Lung (tissue), 17 donors: ENCODE measurements at places on chromosomes 5 and 9. TPM values are rescaled to one million over a fixed set of nuclear protein-coding genes. Genes with fewer than 3 reads are reported as not detected.

DNA sequence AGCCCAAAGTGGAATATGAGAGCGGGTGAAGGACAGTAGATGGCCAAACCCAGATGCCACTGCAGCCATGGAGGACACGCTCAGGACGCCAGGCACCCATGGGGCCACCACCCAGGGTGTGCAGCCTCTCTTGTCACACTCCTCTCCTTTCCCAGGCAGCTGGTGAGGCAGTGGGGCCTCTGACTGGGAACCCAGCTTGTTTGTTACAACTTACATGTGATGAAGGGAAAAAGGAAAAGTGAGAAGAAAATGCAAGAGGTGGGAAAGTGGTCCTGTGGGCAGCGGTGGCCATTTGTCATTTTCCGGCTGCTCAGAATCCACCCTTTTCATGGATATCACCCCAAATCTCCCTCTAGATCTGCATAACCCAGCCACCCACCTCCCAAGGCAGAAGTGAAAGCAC, 62.7 kb upstream of the UNC5A start:
- no peak for DNase-seq

DNA sequence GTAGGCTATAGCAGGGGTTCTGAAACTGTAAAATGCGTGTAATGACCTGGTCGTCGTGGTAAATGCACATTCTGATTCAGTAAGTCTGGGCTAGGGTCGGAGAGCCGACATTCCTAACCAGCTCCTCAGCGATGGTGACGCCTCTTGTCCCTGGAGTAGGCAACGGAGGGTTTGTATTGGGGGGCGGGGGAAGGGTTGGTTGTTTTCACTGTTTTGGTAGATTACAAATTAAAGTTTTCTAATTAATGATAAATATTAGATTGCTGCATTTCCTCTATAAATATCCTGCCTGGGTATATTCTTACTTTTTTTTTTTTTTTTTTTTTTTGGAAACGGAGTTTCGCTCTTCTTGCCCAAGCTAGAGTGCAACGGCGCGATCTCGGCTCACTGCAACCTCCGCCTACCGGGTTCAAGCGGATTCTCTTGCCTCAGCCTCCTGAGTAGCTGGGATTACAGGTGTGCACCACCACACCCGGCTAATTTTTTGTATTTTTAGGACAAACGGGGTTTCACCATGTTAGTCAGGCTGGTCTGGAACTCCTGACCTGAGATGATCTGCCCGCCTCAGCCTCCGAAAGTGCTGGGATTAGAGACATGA, 566 bp upstream of the ALDH7A1 start:
- DNase-seq, result no peak

DNA sequence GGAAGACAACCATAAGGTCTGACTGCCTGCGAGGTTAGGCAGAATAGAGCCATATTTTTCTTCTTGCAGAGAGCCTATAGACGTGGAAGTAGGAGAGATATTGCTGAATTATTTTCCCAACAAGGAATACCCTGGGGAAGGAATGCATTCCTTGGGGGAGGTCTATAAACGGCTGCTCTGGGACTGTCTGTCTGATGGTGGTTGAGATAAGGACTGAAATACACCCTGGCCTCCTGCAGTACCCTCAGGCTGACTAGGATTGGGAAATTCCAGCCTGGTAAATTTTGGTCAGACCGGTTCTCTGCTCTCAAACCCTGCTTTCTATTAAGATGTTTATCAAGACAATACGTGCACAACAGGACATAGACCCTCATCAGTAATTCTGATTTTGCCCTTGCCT, 617.5 kb upstream of the GRIN3A start:
- no peak for DNase-seq

- no peak for DNase-seq
These were observed 61.8 kb downstream of the C9 start for GRCh38 chr5:39302472-39302871.

DNA sequence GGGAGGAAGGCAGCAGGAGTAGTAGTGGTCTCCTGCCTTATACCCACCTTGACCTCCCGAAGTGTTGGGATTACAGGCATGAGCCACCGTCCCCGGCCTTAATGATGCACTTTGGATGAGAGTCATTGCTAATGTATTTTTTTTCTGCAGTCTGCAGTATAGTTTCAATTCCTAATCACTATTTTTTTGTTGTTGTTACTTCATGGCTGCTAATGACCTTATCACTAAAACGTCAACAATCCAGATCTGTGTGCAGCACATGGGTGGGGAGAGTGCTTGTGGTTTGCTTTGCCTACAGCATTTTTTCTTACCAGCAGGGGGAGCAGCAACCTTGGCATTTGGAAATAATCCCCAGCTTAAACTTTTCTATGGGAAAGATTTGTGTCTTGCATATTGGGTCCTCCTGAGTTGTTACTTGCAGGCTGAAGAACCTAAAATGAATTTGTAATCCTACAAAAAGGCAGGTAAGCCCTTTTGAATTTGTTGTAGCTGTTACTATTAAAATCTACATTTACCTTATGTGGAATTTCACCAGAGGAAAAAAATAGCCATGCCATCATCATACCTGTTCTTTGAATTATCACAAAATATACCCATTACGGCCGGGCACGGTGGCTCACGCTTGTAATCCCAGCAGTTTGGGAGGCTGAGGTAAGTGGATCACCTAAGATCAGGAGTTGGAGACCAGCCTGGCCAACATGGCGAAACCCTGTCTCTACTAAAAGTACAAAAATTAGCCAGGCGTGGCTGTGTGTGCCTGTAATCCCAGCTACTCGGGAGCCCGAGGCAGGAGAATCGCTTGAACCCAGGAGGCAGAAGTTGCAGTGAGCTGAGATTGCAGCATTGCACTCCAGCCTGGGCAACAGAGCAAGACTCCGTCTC, 6.3 kb upstream of the MED7 start:
- peak; percentile 65 for DNase-seq

DNA sequence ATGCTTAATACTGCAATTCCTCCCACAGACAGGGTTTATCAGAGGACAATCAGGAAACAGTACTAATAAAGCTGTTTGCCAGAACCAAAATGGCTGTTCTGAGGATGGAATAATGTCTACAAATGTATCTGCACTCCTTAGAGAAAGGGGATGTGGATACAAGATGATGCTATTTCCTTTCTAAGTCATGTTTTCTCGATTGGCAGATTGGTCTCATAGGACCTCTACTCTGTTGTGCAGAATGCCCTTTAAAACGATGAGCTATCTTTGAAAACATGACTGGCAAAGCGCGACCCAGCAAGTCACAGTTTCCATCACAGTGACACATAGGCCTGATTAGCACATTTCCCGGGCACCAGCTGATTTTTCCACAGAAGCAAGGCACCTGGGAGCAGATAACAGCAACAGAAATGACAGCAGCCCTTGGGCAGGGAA, 54.0 kb downstream of the AOPEP start:
- no peak for DNase-seq

- no peak for DNase-seq
These were observed 111.4 kb downstream of the C9orf50 start for GRCh38 chr9:129509533-129509928.

ACTL7A gene
- not detected for total RNA-seq

IL13 gene
- total RNA-seq, result not detected

GRCh38 chr5:134124289-134125038, 10.0 kb downstream of the TCF7 start:
- DNase-seq, result no peak
